ENCODE measurements at places on chromosomes 3 and 15. TPM values are rescaled to one million over a fixed set of nuclear protein-coding genes. Genes with fewer than 3 reads are reported as not detected.

Gene CFAP100
- total RNA-seq: 0.12 TPM

Gene HGD
- 0.28 TPM for total RNA-seq

Gene DLL4
- total RNA-seq: 0.12 TPM

Gene FETUB
- not detected for total RNA-seq

Gene RPP14
- 17.8 TPM for total RNA-seq

Gene ZNF445
- total RNA-seq: 29.7 TPM

GRCh38 chr3:54535619-54536018, 392.2 kb downstream of the LRTM1 start:
- H3K27ac ChIP-seq: no peak overlapping the region
- H3K4me1 ChIP-seq: no peaks in the 10 kb centered on the region
- DNase-seq: no peak
- no peak overlapping the region for H3K4me3 ChIP-seq

GRCh38 chr3:141538568-141539240, 51.9 kb downstream of the RASA2 start:
- DNase-seq: no peak
- peaks cover 13% of the 10 kb centered on the region for H3K36me3 ChIP-seq
- H3K4me3 ChIP-seq: no peak overlapping the region
- peak overlapping the region; percentile 39 for H3K27ac ChIP-seq
- H3K27me3 ChIP-seq: no peaks in the 10 kb centered on the region

GRCh38 chr15:90654233-90655136, 62.7 kb upstream of the BLM start:
- no peaks in the 10 kb centered on the region for H3K4me1 ChIP-seq
- no peak overlapping the region for H3K4me3 ChIP-seq
- H3K27me3 ChIP-seq: no peaks in the 10 kb centered on the region
- no peak for DNase-seq
- H3K27ac ChIP-seq: no peak overlapping the region
- H3K36me3 ChIP-seq: no peaks in the 10 kb centered on the region

DNA sequence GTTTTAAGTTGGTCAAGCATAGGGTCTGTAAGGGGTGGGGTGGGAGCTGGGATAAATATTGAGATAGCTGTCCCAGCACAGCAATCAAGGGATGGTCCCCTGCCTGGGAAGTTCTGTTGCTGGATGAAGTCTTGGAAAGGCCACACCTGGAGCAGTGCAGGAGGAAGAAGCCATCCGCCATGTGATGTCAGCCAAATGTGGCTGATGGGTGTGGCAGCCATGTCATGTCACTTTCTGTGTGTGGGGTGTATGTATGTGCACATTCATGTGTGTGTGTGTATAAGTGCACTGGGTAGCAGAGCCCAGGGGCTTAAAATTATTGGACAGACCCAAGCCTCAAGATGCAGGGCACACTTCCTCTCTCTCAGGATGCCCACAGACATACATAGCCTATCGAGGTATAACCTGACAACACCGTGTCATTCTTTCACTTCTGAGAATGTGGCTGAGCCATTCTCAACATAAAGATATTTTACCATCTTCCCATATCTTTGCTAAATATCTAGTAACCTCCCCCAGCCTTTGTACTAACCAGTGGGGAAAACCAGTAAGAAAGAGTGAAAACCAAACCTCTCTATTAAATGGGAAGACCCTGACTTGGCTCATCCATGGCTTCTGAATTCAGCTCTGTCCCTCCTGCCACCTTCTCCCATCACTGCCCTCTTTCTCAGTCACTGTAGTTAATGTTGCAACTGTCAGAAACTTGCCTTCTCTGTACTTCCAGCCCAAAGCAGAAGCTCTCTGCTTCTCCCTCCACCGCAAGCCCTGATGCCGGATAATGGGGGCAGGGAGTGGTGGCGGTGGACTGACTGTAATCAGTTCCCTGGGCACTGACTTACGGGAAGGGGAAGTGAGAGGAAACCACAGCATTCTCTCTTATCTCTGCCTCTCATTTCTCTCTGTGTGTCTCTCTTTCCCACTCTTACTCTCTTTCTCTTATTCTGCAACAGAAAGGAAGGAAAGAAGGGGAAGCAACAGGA, 11.2 kb downstream of the TNFSF10 start:
- H3K4me1 ChIP-seq: no peaks in the 10 kb centered on the region
- DNase-seq: no peak
- no peak overlapping the region for H3K27ac ChIP-seq
- no peaks in the 10 kb centered on the region for H3K27me3 ChIP-seq
- no peaks in the 10 kb centered on the region for H3K36me3 ChIP-seq

DNA sequence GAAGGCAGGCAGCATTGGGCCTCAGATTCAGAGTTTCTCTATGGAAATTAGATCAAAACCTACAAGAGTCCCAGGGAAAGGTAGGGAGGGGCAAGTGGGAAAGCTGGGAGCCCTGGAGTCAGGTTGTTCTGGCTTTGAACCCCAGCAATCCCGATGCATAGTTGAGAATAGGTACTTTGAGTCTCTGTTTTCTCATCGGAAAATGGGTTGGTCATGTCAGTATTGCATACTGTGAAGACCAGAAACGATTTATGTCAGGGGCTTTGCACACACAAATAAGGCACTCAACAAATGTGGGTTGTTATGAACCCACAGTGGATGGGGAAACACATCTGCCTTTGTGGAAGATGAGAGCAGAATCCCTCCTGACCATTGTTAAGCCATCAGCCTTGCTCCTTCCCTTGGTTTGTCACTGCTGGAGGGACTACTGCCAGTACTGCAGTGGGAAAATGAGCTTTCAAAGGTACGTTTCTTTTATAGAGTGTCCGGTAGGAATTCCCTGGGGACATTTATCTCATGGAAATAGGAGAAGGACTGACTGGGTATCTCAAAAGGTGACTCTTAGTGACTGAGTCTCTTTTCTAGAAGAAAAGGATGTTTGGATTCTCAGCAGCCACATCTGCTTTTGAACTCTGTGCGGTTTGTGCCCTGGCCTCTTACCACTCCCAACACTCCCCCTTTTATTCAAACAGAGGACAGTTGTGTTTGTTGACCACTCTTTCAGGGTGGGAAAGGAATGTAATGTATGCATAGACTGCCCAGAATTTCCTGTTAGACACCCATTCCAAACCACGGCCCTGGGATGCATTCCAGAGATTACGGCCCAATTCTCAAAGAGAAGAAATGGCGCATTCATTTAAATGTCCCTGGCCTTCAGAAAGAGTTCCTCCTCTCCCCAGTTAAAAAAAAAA, 54.6 kb upstream of the VILL start:
- H3K27me3 ChIP-seq: no peaks in the 10 kb centered on the region
- no peak overlapping the region for H3K27ac ChIP-seq
- no peak overlapping the region for H3K4me3 ChIP-seq

- no peaks in the 10 kb centered on the region for H3K36me3 ChIP-seq
- H3K4me1 ChIP-seq: peaks cover 55% of the 10 kb centered on the region
- H3K27ac ChIP-seq: peak overlapping the region; percentile 79
- H3K4me3 ChIP-seq: peak overlapping the region; percentile 31
- H3K27me3 ChIP-seq: no peaks in the 10 kb centered on the region
Observed at GRCh38 chr3:177358977-177359592, 161.8 kb upstream of the TBL1XR1 start.

DNA sequence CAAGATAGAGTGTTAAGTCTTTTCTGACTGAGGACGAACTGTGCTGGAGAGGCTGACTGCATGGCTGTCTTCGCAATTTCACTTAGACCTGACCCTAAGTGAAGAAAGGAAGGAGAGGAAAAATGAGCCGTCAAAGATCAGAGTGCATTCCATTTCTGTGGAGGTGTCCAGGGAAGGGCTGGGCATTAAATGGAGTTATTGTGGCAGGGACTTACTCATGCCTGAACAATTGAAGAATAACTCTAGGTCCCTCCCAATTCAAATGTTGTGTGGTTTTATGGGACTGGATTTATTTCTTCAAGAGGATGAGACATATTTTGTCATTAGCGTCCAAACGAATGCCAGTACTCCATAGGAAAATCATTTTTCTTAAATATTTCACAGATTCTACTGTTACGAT, 187.3 kb upstream of the CFAP20DC start:
- no peak overlapping the region for H3K27ac ChIP-seq
- no peaks in the 10 kb centered on the region for H3K4me1 ChIP-seq
- no peak overlapping the region for H3K4me3 ChIP-seq
- H3K36me3 ChIP-seq: no peaks in the 10 kb centered on the region
- DNase-seq: no peak

- H3K27ac ChIP-seq: no peak overlapping the region
- no peaks in the 10 kb centered on the region for H3K36me3 ChIP-seq
- no peaks in the 10 kb centered on the region for H3K27me3 ChIP-seq
- peak; percentile 51 for DNase-seq
Observed at GRCh38 chr3:27312044-27312668, 57.0 kb downstream of the NEK10 start.

- no peak overlapping the region for H3K4me3 ChIP-seq
- DNase-seq: no peak
- no peaks in the 10 kb centered on the region for H3K27me3 ChIP-seq
- no peak overlapping the region for H3K27ac ChIP-seq
- no peaks in the 10 kb centered on the region for H3K4me1 ChIP-seq
Observed at GRCh38 chr3:12916159-12916558, 74.8 kb upstream of the RPL32 start.

- no peak for DNase-seq
- no peak overlapping the region for H3K27ac ChIP-seq
- H3K4me3 ChIP-seq: no peak overlapping the region
- H3K27me3 ChIP-seq: no peaks in the 10 kb centered on the region
- no peaks in the 10 kb centered on the region for H3K36me3 ChIP-seq
Observed at GRCh38 chr3:26687466-26687865, 64.9 kb downstream of the LRRC3B start.

- H3K4me3 ChIP-seq: no peak overlapping the region
- H3K27ac ChIP-seq: no peak overlapping the region
- H3K4me1 ChIP-seq: no peaks in the 10 kb centered on the region
- H3K36me3 ChIP-seq: no peaks in the 10 kb centered on the region
Observed at GRCh38 chr15:65963911-65964482, 94.7 kb downstream of the RAB11A start.

DNA sequence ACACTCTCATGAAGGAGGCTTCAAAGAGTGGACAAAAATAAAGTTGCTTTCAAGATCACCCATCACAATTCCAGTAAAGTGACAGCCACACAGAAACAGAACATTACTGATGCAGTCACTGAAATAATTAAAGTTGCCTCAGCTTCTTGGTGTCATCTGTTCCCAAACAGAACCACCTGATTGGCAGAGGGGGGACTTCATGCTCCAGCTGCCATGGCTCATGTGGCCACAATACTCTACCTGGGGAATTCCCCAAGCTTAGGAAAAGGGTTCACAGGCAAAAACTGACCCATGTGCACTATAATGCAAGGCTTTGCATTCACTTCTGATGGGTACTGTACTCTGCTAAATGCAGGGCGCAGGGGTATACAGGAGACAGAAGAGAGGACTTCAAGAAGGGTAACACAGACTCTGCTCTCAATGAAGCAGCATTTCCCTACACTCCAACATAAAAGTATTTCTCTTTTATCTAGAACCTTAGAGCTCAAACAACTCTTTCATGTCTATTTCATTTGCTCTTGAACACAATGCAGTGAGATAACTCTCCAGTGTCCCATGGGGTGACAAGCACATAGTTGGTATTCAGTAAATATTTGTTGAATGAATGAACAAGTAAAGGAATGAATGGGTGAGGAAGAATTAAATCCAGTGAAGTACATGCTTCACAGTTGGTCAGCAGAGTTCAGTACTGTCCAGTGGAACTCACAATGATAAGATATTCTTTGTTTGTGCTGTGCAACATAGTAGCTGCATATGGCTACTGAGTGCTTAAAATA, 8.6 kb upstream of the CTNNB1 start:
- H3K27ac ChIP-seq: no peak overlapping the region
- H3K36me3 ChIP-seq: no peaks in the 10 kb centered on the region
- H3K4me1 ChIP-seq: peaks cover 14% of the 10 kb centered on the region
- no peak for DNase-seq
- no peak overlapping the region for H3K4me3 ChIP-seq

GRCh38 chr3:183155499-183155898, 7.0 kb downstream of the LAMP3 start:
- H3K4me1 ChIP-seq: no peaks in the 10 kb centered on the region
- no peaks in the 10 kb centered on the region for H3K36me3 ChIP-seq
- no peak for DNase-seq
- no peak overlapping the region for H3K4me3 ChIP-seq
- H3K27me3 ChIP-seq: peaks cover 9% of the 10 kb centered on the region

DNA sequence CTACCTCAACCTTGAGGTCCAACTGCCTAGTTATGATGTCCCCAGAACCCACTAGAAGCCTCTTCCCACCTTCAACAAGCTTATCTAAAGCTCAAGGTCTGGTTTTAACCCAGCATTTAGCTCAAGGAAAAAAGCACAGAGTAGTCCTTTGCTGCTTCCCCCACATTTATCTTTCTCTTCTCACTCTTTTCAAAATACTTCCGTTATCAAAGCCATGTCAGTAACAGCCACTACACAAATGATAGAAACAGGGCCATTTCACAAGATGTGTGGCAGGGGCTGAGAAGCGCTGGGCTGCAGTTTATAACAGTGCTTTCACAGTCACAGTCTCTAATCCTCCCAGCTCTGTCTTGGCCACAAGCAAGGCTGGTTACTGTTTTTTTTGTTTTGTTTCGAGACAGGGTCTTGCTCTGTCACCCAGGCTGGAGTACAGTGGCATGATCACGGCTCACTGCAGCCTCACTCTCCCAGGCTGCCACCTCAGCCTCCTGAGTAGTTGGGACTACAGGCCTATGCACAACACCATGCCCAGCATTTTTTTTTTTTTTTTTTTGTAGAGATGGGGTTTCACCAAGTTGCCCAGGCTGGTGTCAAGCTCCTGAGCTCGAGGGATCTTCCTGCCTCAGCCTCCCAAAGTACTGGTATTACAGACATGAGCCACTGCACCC, 218.8 kb downstream of the OSBPL10 start:
- peak; percentile 15 for DNase-seq
- no peak overlapping the region for H3K27ac ChIP-seq
- H3K36me3 ChIP-seq: no peaks in the 10 kb centered on the region
- no peaks in the 10 kb centered on the region for H3K27me3 ChIP-seq
- H3K4me3 ChIP-seq: no peak overlapping the region

DNA sequence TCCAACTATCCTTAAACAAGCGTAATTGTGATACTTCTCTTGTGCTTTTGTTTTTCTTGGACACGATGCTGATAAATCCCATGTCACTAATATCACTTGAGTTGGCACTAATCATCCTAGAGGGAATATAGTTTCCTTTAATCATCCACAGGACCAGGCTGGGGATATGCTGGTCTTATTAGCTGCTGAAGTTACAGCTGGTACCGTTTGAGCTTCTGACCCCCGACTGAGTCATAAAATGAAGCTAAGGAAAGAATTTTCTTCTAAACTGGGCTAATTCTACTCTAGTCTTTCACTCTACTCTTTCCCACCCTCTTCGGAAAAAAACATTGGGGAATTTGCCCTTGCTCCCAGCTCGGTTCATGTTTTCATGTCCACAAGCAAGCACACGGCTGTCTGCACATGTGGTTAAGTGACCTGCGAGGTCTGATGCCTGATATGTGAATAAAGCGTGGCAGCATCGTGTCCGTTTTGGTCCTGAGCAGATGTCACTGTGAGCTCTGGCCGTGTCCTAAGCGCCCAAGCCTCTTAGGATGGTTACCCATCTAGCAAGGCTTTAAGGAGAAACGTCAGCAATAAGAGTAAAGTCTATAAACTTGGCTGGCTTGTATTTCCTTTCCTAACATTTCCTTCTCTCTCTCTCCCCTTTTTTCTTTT, 223.7 kb downstream of the ITPR1 start:
- no peak overlapping the region for H3K4me3 ChIP-seq
- H3K4me1 ChIP-seq: peaks cover 18% of the 10 kb centered on the region
- no peak for DNase-seq
- no peaks in the 10 kb centered on the region for H3K36me3 ChIP-seq
- no peaks in the 10 kb centered on the region for H3K27me3 ChIP-seq
